ENCODE measurements at places on chromosomes 7 and 10. TPM values are rescaled to one million over a fixed set of nuclear protein-coding genes. Genes with fewer than 3 reads are reported as not detected.

MKI67 gene
- total RNA-seq = 38.7 TPM

TMEM176B gene
- total RNA-seq = not detected

LMBR1 gene
- 45.3 TPM for total RNA-seq

WEE2 gene
- total RNA-seq = not detected

OR9A4 gene
- total RNA-seq = not detected

POM121C gene
- 12.6 TPM for total RNA-seq

UTF1 gene
- not detected for total RNA-seq

ABCB1 gene
- total RNA-seq = 0.36 TPM

CFAP69 gene
- 6.4 TPM for total RNA-seq

GBF1 gene
- total RNA-seq = 52.1 TPM

HABP2 gene
- total RNA-seq = not detected

FBXL13 gene
- total RNA-seq = 3.4 TPM

PNLIP gene
- total RNA-seq = not detected

MMP21 gene
- total RNA-seq = 0.09 TPM

GRM3 gene
- not detected for total RNA-seq

EGFR gene
- total RNA-seq = 147 TPM
